C1 segment of cervical spinal cord (tissue), 14 donors: ENCODE measurements at places on chromosomes 6 and 20.

GRCh38 chr6:144723431-144723830, 438.3 kb downstream of the UTRN start:
- no peak for DNase-seq

DNA sequence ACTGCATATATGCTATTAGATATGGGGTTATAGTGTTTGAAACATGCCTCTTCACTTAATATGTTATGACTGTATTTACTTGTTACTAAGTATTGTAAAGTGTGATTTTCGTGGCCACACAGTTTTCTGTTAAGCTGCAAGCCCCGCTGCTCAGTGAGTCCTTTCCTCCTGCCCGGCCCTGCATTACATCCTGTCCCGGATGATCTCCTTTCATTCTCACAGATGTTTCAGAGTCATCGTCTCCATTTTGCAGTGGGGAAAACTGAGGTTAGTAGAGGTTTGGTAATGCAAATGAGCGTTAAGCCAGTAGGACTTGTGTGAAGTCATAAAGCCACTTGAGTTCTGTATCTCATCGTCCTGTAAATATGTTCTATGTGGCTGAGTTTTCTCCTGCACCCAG, 155.5 kb downstream of the CFAP61 start:
- DNase-seq: no peak

- DNase-seq: no peak
Measured at GRCh38 chr6:129469070-129469662, 240.8 kb downstream of the ARHGAP18 start.

GRCh38 chr6:107554918-107555317, 65.0 kb downstream of the SOBP start:
- DNase-seq: no peak

GRCh38 chr6:7669742-7670141, 56.2 kb upstream of the BMP6 start:
- no peak for DNase-seq

DNA sequence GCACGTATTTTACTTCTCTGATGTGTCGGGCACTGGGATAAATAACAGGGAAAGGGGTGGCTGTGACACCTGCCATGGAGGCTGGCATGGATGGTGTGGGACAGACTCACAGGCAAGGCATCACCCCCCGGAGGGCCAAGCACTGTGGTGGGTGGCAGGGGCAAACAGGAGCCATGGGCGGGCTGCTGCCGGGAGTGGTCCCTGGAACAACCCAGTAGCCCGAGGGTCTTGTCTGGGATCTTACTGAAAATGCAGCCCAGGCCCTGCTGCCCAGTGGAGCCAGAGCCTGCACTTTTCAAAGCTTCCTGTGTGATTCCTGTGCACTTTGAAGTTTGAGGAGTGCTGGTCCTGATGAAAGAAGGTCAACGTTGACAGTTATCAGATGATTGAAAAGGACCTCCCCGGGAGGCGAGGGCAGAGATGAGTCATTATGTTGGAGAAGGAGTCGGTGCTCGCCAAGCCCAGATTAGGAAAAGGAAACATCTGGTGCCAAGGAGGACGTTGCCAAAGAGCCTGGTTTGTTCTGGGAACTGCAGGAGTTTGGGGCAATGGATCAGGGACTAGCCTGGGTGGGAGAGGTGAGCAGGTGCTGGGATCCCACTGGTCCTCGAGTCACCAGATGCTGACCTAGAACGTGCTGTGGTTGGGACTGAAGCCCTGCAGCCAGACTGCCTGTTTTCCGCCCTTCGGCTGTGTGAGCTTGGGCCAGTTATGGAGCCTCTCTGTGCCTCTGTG, 130.0 kb upstream of the GGTLC1 start:
- no peak for DNase-seq

GRCh38 chr6:84242265-84242664, 14.8 kb upstream of the CEP162 start:
- no peak for DNase-seq

GRCh38 chr20:63942250-63942951, 13.8 kb downstream of the UCKL1 start:
- no peak for DNase-seq

DNA sequence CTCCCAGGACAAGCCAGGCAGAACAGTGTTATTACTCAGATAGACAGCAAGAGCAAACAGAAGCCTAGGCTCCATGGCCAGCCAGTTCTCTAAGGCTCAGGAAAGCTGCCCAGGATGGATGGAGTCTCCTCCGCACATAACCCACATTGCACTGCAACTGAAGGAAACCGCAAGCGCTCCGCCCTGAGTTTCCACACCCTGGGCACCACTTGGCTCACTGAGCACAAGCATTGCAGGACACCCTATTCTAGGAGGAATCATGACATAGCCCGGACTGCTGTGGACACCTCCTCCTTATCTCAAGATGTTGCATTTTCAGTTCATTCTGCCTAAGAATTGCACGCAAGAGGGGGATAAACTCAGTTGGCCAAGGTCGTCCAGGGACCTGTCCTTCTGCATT, 42.9 kb downstream of the LINC00237 start:
- DNase-seq: no peak

DNA sequence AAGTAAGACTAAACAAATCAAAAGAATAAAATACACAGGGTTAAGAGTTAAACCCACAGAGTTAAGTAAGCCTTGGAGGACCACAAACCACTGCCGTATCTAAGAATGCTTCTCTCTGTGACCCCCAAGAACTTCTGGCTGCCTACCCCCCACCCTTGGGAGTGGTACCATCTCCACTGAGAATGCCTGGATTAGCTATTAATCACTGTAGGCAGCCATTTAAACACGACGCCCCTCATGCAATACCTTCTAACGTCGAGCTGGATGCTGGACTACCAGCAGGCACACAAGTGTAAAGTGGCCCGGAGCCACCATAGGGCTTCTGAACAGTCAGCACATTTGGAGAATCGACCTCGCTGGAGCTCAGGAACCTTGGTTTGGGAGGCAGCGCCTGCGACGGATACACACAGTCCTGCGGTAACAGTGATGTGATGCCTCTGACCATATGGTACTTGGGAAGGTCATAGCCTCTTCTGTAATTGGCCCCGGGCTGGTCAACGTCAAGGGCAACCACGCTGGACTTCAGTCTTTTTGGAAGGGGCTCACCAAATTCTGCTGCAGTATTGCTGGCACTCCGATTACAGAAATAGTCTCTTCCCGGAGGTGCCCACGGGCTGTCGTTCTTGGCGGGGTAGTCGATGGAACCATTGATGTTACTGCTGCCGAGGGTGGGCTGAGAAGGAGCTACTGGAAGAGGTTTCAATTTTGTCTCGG, 18.0 kb downstream of the ZNF217 start:
- DNase-seq: no peak

DNA sequence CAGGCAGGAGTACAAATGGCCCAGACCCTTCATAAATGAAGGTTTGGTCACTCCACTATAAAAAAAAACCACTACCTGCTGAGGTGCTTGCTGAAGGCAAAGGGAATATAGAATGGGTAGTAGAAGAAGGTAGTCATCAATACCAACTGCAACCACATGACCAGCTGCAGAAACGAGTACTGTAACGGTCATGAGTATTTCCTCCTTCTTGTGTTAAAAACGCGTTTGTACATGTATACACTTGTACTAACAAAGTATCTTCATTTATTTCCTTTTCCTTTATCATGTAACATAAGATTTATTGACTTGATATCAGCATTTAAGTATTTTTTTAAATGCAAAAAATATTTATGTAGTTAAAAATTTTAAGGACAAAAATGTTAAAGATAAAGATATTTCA, 238.6 kb downstream of the TFAP2B start:
- no peak for DNase-seq

GRCh38 chr6:79215213-79215824, 19.2 kb downstream of the HMGN3 start:
- no peak for DNase-seq

DNA sequence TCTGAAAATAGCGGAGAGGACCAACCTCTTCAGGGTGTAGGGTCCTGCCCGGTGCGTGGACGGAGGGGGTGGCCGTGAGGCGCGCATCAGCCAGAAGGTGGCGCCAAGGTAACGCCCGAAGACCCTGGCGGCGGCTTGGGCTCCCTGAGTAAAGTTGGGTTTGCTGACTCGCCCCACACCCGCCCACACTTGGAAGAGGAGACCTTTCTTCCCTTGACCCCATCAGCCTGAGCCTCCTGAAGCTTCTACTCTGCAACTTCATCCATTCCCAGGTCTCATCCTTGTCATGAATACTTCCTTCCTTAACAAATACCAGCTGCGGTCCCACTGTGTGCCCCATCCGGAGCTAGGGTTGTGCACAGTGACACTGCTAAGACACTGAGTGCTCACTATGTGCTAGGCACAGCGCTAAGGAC, 14.6 kb downstream of the CD40 start:
- peak; percentile 10 for DNase-seq

GRCh38 chr6:129317931-129318820, 391.8 kb downstream of the ARHGAP18 start:
- no peak for DNase-seq

GRCh38 chr6:168851460-168852375, 401.9 kb downstream of the THBS2 start:
- DNase-seq: no peak

- DNase-seq: no peak
Measured at GRCh38 chr6:142942805-142943227, 2.2 kb downstream of the HIVEP2 start.

DNA sequence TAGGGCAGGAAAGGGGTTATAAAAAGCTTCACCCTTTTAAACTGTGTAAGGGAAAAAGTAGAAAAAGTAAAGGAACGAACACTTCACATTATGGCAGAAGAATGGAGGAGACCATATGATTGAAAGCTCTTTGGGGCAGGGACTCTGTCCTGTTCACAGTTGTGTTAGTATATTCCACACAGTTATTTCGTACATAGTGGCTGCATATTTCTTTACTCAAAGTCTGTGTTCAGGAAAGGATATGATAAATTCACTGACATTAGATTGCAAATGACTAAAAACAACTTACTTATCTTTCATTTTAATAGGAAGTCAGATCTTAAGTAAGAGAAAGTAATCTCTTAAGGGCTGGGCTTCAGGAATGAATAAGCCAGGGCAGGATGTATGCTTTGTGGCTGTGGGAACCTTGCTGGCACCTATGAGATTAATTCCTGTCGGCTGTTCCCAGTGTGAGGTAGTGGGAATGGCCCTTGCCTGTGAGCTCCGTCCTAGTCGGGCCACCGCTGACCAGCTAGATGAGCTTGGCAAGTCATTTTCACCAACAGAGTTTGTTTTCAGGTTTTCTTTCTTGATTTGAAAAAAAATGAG, 11.2 kb downstream of the PPP1R14C start:
- DNase-seq: no peak

- DNase-seq: no peak
Measured at GRCh38 chr20:3825526-3825925, 5.2 kb downstream of the AP5S1 start.

DNA sequence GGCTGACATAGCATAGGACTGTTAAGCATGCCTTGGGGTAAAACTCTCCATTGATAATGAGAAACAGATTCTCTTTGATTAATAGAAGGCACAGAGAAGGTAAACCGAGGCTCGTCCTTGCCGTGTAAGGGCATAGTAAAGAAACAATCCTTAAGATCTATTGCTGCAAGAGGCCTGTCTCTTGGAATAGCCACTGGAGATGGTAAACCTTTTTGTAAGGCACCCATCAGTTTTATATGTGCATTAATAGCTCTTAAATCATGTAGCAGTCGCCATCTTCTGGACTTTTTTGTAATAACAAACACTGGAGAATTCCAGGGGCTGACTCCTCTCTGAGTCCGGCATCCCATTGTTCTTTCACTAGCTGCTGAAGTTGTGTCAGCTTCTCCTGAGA, 8.4 kb upstream of the ABHD12 start:
- DNase-seq: no peak
